ENCODE measurements at places on chromosomes 13 and 19. TPM values are rescaled to one million over a fixed set of nuclear protein-coding genes. Genes with fewer than 3 reads are reported as not detected.

DNA sequence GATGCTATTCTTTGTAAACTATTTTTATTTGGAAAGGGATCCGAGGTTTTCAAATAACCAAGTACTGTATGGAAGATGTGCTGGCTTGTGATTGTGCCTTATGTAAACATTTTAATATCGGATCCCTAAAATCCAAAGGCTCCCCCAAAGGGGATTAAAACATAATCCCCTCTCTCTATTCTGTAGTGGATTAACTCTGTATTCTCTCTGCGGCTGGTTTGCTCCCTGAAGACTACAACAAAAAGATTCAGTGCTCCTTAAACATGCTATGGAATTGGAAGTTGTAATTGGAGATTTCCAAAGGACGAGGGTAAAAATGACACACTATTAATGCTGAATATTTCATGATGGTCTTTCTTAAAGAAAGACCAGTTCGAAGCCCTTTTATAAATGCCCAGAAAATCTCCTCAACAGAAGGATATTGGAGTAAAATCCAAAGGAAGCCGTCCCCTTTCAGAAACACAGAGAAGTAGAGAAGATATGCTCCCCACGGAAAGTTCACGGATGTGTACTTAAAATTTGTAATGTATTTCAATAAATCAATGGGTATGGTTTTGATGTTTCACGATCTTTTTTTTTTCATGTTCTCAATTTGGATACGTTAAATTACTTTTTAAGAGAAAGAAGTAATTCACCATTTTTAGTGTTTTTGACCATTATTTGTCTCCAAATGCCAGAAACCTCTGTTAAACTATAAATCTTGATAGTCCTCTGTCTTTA is 6.5 kb downstream of the MAB21L1 start:
- DNase-seq: no peak

- no peak for DNase-seq
Observed at GRCh38 chr19:2043961-2044708, 6.9 kb downstream of the MKNK2 start.

DNA sequence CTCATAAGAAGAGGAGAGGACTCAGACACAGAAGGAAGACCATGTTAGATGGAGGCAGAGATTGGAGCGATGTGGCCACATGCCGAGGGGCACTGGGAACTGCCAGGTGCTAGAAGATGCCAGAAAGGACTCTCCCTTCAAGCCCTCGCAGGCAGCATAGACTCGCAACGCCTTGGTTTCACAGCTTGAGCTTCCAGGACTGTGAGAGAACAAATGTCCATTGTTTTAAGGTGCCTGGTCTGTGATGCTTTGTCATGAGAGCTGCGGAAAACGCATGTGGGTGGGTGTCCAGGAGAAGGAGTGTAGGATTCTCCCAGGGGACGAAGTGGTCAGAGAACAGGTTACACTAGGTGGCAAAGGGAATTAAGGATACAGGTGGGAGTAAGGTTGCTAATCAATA is 125.9 kb upstream of the USP29 start:
- no peak for DNase-seq

DNA sequence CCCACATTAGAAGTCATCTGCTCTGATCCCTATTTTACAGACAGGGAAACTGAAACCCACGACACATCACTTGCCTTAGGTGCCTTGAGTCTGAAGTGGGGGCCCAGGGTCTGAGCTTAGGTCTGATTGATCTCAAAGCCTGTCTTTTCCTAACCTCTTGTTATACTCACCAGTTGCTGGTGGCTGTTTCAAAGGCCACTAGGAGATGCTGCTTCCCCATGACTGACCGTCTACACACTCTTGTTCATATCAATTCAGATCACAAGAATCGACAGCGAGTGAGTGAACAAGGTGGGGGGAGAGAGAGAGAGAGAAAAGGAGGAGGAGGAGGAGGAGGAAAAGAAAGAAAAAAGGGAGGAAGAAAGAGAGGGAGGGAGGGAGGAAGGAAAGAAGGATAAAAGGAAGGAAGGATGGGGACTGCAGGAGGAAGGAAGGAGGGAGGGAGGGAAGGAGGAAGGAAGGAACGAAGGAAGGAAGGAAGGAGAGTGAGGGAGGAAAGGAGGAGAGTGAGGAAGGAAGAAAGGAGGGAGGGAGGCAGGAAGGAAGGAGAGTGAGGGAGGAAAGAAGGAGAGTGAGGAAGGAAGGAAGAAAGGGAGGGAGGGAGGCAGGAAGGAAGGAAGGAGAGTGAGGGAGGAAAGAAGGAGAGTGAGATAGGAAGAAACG is 3.3 kb downstream of the OR10H1 start:
- DNase-seq: peak; percentile 25

- no peak for DNase-seq
Observed at GRCh38 chr13:73288596-73288995, 229.8 kb downstream of the KLF5 start.

Gene MCEMP1
- not detected for total RNA-seq

Data from renal cortical epithelial cell (primary cell).